ENCODE measurements at places on chromosomes 6 and 20.

- no peak for DNase-seq
Measured at GRCh38 chr20:1364106-1364505, 28.7 kb downstream of the FKBP1A start.

GRCh38 chr6:12148317-12148801, 136.2 kb downstream of the HIVEP1 start:
- no peak for DNase-seq

DNA sequence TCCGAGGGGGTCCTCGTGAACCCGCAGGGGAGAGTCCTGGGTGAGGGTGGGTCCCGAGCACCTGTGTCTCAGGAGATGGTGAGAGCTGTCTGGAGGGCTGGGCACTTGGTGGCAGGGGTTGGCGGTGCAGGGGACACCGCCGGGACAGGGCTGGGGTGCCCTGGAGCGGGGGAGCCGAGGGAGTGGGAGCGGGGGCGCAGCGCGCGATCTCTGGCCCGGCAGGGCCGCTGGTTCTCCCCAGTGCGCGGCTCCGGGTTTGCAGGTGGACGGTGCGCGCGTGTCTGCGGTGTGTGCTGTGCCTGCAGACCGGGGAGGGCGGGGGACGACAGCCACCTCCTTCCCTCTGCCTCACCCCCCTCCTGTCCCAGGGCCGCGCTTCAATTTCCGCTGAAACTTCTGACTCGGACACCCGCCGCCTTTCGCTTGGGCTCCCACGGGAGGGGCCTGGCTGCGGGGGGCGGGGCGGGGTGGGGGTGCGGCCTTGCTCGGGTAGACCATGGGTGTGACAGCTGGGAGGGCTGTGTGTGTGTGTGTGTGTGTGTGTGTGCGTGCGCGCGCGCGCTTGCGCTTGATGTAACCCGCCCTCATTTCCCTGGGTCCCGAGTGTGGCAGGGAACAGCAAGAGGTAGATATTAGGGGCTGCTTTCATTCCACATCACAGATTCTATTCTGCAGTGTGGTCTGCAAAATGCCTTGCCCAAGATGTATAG, 1.2 kb downstream of the TRIB3 start:
- DNase-seq = peak; percentile 36

DNA sequence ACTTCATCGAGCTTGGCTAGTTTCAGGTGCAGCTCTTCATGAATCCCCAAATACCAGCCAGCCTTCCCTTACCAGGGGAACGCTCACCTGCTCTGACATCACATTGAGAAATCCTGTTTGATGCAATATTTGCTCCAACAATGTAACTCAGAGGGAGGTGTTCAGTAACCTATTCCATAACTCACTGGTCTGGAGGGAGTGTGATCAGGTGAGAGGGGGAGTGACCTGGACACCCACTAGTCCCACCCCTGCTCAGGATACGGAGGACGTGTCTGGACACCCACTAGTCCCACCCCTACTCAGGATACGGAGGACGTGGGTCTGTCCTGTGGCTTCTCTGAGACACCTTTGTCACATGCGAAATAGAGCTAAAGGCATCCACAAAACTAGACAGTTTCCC, 70.3 kb downstream of the HUS1B start:
- no peak for DNase-seq

Data from T follicular helper cell (primary cell).